ENCODE measurements at places on chromosomes 7 and 10.

GRCh38 chr7:25503306-25503705 lies 275.0 kb upstream of the NPVF start:
- DNase-seq, result no peak

- DNase-seq, result no peak
Observed at GRCh38 chr7:90181485-90181884, 27.2 kb downstream of the STEAP1 start.

- DNase-seq, result no peak
Observed at GRCh38 chr7:27143023-27143949, at the start of gene HOXA5. TSS of gene HOXA5 (minus strand) at chr7:27143681. CDS start at chr7:27143607, 74 bp downstream.

DNA sequence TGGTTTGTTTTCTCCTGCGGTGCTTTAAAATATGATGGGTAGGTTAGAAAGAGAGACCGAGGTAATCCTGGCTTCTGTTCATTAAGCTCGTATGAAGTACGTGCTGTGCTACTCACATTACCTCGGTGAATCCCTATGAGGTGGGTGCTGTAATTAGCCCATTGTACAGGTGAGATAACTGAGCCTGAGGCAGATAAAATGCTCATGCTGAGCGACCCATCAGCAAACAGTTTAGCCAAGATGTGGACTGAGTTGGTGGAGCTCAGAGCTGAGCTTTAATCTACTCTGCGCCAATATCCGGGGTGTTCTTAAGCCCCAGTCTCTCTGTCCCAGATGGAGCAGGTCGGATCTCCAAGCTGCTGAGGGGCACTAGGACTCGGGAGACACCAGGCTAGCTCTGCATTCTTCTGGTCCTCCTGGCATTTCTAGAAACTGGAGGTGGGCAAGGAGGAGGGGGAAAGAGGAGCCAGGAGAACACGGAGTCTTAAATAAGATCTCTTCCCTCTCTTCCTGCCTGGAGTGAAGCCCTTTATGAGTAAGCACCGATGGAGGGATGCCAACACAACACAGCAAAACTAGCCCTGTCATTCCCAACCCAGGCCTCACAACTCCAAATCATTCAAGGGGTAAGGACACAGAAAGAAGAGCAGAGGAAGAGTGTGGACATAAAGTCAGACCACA lies 458.5 kb downstream of the KCNMA1 start:
- no peak for DNase-seq

- no peak for DNase-seq
Observed at GRCh38 chr7:46162609-46163008, 241.5 kb upstream of the IGFBP3 start.

- no peak for DNase-seq
Observed at GRCh38 chr10:5447056-5447455, 34.7 kb downstream of the NET1 start.

DNA sequence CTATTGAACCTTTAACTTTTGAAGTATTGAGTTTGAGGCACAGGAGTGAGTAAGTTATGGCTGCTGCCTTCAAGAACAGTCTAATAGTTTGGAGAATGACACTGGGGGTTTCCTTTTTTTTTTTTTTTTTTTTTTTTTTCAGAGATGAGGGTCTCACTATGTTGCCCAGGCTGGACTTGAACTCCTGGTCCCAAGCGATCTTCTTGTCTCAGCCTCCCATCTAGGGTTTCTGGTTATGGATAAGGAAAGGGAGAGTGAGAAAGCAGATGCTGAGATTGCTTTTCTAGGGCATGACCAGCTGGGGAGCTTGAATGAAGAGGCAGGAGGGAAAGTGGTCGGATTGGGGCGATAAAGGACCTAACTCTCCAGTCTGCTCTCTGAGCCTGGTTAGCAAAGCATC lies 59.9 kb upstream of the BTRC start:
- no peak for DNase-seq
